ENCODE measurements at places on chromosomes 13 and 19.

DNA sequence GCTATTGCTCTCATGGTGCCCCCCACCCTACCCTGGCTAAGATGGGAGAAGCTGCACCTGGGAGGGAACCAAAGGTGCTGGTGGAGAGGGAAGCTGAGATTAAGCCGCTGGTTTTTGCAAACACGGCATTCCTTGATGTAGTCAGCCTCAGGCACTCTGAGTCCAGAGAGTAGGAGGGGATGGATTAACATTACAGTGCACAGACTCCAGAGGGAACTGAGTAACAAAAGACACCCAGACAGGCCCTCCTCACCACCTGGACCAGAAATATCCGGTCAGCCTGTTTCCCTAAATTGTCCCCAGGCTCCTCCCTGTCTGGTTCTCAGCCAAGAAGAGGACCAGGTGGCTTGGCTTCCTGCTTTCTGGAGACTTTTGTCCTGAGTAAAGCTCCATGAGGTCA is 28.9 kb upstream of the PABPC3 start:
- DNase-seq: no peak

DNA sequence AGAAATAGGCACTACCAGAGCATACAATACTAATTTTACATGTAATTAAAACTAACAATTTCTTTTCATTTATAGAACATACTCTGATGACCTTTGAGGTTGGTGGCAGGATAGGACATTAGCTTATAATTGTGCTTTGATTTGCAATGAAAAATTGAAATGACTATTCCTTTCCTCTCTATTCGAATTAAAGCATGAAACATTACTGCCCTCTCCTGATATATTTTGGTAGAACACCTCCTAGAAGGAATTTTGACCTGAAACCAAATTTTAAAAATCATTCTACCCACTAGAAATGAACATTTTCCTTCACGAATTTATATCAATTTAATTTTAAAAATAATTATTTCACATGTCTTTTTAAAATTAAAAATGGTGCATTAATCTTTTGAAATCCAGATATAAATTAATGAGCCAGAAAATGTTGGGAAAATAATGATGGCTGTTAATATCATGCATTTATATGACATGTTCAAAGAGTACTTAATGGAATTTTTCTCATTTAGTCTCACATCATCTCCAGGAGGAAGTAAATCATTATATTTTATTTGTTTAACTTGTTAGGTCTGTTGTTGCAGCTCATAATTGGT is 556.3 kb upstream of the ARGLU1 start:
- no peak for DNase-seq

DNA sequence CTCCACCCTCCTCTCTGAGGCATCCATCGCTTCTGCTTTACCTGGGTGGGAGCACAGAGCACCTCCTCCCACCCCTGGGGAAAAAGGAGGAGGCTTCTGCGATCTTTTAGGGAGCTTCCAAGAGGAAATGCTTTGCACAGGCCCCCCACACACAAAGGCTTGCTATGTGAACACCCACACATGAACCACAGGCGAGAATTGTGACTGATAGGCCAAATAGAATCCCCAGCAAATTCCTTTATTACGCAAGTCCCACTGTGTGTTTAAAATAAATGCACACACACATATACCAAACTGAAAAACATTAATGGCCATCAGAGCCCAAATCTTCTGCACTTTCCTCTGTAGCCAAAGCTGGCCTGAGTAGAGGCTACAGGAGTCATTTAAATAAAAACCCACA is 50.6 kb downstream of the HSPH1 start:
- no peak for DNase-seq

DNA sequence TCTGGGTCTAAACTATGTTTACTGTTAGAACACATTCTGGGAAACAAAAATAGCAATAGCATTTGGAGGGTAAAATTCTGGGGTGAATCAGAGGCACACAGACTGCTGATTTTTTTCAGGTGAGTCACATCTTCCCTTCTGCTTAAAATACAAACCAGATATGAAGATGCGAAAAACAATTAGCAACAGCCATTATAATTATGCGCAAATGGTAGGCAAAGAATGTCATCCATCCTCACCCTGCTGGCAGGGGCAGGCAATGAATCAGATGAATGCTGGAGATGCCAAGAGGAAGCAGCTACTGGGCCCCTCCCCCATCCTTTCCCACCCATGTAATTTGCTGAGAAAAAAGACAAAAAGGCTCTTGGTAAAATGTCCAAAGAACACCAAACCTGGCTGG is 282.9 kb downstream of the KLF5 start:
- no peak for DNase-seq

DNA sequence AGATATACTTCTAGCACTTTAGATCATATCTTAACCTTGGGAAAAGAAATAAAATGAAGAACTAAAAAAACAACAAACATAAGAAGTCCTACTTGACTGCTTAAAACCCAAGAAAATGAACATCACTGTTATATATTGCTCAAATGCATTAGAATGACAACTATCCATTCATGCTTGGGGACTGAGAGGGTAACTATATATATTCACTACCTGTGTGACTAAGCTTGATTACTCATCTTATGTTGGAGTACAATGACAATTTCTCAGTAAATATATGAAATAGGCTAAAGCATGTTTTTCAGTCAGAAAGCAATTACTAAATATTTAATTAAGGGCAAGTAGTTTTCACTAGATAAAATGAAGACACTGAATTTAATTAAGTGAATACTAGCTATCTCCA is 40.1 kb downstream of the ZC3H13 start:
- DNase-seq: no peak

- DNase-seq: peak; percentile 48
These were observed 6.9 kb downstream of the KCTD12 start for GRCh38 chr13:76879203-76879882.

GRCh38 chr13:79802389-79803085 is 321.6 kb downstream of the NDFIP2 start:
- no peak for DNase-seq

DNA sequence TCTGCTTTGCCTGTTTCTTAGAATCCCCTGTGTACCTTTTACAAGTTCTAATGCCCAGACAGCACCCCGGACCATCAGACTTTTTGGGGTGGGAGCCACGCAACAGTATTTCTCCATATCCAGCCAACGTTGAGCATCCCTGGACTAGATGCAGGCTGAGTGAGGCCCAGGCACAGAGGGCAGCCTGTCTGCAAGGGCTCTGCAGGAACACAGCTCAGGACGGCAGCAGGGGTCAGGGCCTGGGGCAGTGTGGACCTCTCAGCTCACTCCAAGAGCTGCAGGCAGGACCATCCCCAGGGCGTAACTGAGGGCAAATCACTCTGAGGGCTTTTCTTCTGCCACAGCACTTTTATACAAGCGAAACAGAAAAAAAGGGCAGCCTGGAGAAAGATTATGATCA is 95.8 kb downstream of the DNAJC15 start:
- no peak for DNase-seq

- no peak for DNase-seq
These were observed 5.5 kb upstream of the METTL21C start for GRCh38 chr13:102700088-102701031.

- DNase-seq: peak; percentile 48
These were observed 8.6 kb downstream of the C19orf81 start for GRCh38 chr19:50657712-50658440.
